ENCODE measurements at places on chromosomes 11 and 22.
A peak's percentile ranks its signal among the peaks of the same experiment; 100 is the strongest.

- H3K4me3 ChIP-seq = no peak overlapping the region
- H3K36me3 ChIP-seq = peaks cover 11% of the 10 kb centered on the region
- DNase-seq = no peak
- H3K27ac ChIP-seq = no peak overlapping the region
- H3K4me1 ChIP-seq = peaks cover 3% of the 10 kb centered on the region
These were observed 60.4 kb downstream of the BCL2L13 start for GRCh38 chr22:17698948-17699347.

DNA sequence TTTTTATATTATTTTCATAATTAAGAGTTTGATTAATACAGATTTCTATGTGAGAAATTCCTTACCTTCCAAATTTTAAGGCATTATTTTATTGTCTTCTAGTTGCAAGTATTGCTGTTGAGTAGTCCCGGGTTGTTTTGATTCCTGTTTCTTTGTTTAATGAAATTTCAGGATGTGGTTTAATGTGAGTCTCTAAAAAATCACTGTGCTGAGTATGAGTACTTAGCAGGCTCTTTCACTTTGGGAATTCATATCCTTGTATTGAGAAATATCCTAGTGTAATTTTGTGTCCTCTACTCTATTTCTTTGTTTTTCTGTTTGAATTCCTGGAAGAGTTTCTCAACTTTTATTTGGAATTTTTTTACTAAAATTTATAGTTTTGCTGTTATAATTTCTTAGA is 113.2 kb downstream of the TMEM135 start:
- peak; percentile 26 for DNase-seq
- no peak overlapping the region for H3K4me3 ChIP-seq
- no peak overlapping the region for H3K27ac ChIP-seq
- H3K4me1 ChIP-seq = no peaks in the 10 kb centered on the region

DNA sequence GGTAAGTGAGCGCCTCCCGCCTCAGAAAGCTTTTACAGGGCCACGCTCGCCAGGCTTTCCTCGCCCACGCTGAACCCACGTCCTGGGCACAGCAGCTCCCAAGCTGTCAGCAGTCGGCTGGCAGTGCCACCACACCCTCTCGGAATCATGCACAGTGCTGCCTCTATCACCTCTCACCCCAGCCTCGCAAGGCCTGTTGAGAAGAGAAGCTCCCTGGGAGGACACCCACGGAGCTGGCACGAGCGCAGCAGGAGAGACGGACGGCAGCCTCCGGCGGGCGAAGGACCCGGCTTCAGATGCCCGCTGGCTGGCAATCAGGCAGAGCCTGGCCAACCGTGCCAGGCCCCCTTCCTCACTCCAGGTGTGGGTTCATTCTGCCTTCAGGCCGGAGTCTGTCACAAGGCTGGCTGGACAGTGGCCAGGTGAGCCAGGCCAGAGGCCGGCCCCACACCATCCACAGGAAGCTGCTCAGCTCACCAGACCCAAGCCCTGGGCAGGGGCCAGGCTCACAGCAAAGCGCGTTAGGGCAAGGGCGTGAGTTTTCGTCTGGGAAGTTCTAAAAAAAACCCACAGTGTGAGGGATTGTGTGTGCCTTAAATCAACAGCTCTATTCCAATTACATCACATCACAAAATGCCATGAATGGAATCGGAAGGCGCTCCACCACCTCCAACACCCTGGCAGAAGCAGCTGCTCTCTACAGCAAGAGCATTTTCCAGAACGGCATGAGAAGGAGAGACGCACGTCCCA is 33.2 kb downstream of the TOLLIP start:
- H3K4me1 ChIP-seq = no peaks in the 10 kb centered on the region
- peaks cover 48% of the 10 kb centered on the region for H3K36me3 ChIP-seq
- H3K27me3 ChIP-seq = no peaks in the 10 kb centered on the region
- DNase-seq = no peak
- H3K27ac ChIP-seq = no peak overlapping the region

- no peaks in the 10 kb centered on the region for H3K27me3 ChIP-seq
- no peak overlapping the region for H3K27ac ChIP-seq
- DNase-seq = no peak
These were observed 3.4 kb upstream of the ZC3H12C start for GRCh38 chr11:110089617-110090282.

DNA sequence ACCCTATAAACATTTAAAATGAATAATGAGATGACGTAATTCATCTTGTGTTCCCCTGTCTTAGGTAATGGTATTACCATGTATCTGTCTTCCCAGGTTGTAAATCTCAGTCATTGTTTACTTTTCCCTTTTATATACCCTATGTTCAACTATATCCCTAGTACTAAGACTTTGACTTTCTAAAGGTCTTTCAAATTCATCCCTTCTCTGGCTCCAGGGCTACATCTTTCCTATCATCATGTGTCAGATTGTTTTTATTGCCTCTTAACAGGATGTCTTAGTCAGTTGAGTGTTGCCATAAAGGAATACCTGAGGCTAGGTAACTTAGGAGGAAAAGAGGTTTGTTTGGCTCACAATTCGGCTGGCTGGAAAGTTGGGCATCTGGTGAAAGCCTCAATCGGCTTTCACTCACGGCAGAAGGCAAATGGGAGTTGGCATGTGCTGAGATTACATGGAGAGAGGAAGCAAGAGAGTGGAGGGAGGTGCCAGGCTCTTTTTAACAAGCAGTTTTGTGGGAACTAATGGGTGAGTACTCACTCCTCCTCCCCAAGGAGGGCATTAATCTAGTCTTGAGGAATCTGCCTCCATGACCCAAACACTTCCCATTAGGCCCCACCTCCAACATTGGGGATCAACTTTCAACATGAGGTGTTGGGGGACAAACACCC is 11.6 kb upstream of the DLAT start:
- H3K27ac ChIP-seq = no peak overlapping the region
- H3K4me1 ChIP-seq = peaks cover 12% of the 10 kb centered on the region
- no peaks in the 10 kb centered on the region for H3K36me3 ChIP-seq
- DNase-seq = no peak
- no peaks in the 10 kb centered on the region for H3K27me3 ChIP-seq
- H3K4me3 ChIP-seq = no peak overlapping the region

DNA sequence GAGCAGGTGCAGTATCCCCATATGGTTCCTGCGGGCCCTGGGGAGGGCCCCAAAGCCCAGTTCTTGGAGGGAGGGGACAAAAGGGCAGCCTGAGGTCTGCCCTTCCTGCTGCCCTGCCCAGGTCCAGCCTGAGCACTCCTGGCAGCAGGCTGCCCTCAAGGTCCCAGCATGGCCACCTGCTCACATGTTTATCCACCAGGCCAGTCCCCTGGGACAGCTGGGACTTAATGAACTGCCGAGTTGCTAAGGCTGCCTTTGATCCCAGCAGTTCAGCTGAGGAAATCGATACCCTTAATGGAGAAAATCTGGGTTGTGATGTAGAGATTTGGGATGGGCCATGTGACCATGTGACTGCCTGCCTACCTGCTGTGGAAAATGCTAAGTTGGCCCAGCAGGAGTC is 146.2 kb downstream of the TRIM29 start:
- H3K27ac ChIP-seq = no peak overlapping the region
- peaks cover 24% of the 10 kb centered on the region for H3K27me3 ChIP-seq
- no peak overlapping the region for H3K4me3 ChIP-seq
- H3K36me3 ChIP-seq = no peaks in the 10 kb centered on the region
- H3K4me1 ChIP-seq = no peaks in the 10 kb centered on the region
- no peak for DNase-seq

DNA sequence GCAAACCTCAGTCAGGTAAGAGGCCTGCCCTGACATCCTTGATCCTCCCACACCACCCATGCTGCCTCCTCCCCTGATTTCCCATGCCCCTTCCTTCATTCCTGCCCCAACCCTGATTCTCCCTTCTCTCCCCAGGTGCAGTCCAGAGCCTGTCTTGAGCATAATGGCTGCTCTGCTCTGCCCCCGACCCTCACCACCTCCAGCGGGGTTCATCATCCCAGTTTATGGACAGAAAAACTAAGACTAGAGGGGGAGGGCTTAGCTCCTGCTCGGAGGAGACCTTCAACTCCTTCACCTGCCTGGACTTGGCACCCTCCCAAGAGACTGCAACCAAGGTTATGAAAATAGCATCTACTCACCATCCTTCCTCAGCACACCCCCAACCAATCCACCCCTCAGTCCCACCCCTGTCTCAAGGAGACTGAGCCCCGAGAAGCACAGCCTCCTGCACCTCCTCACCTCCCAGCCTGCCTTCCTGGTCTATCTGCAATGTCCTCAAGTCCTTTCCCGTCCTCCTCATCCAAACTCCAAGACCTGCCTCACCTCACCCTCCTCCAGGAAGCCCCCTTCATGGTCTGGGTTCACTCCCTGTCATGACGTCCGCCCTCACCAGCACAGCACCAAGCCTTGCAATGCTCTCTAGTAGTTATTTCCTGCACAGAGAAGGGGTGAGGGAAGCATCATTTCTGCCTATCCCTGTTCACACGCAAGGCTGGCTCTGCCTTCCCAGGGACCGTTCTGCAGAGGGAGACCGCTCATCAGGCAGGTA is 103.1 kb downstream of the PDE2A start:
- peaks cover 17% of the 10 kb centered on the region for H3K27me3 ChIP-seq
- DNase-seq = no peak
- 0 out of 2 replicates have a peak, but pooled peaks cover 1% of the 10 kb centered on the region for H3K4me1 ChIP-seq
- H3K27ac ChIP-seq = no peak overlapping the region
- no peaks in the 10 kb centered on the region for H3K36me3 ChIP-seq
- no peak overlapping the region for H3K4me3 ChIP-seq

DNA sequence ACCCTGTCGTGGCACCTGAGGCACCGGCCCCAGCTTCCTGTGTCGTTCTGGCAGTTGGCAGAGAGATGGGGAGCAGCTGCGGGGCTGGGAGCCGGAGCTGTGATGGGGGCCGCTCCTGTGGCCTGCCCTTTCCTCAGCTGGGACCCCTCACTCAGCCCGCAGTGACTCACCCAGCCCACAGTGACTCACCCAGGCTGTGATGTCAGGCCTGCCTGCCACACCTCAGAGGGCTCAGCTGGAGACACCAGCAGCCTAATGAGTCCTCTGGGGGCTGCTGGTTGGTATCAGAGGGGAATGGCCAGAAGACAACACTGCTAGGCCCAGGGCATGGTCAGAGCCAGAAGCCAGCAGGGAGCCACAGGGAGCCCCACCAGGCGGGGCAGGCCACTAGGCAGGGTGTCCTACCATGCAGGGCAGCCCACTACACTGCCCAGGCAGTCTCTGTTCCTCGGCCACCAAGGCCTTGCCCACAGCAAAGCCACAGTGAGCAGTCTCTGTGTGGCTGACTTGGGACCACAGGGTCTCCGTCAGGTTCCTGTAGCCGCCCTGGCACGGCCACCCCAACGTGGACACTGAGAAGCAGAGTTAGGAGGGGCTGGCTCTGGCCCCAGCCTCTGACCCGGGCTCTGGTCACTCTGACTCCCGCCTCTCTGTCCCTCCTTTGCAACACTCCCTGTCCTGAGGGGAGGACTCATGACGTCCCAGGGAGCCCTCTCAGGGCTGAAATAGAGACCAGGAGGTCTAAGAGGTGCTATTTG is 4.2 kb upstream of the FXYD2 start:
- H3K4me1 ChIP-seq = peaks cover 10% of the 10 kb centered on the region
- H3K27me3 ChIP-seq = peaks cover 7% of the 10 kb centered on the region
- no peak overlapping the region for H3K27ac ChIP-seq
- DNase-seq = peak; percentile 76
- no peak overlapping the region for H3K4me3 ChIP-seq

DNA sequence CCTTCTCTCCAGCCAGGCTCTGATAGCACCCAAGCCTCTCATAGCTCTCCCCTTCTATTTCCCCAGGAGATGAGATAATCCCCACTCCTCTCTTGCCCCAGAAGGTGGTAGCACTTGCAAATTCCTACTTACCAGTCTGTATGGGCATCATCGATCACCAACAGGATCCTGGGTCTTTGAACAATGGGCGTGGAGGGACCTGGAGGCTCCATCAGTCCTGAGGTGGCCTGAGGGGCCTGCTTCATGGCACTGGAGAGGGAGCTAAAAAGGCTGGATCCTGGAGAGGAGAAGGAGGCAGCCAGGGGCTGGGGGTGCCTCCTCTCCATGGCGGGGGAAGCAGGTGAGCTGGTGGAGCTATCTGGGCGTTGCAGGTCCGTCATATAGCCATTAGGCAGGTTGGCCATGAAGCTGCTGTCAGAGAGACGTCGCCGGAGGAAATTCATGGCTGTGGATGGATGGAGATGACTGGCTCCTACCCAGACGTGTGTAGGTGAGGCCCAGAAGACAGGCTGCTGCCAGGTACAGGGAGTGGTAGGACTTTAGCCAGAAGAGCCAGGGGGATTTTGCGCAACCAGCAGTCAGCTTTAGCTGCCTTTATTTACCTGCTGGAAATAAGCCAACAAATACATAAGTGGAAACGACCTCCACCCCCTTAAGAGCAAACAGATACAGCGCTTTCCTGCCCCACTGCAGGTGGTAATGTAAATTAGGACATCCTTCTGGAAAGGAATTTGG is 51.8 kb downstream of the SYN3 start:
- no peaks in the 10 kb centered on the region for H3K4me1 ChIP-seq
- no peak overlapping the region for H3K4me3 ChIP-seq
- no peak for DNase-seq
- H3K36me3 ChIP-seq = no peaks in the 10 kb centered on the region

- no peak overlapping the region for H3K27ac ChIP-seq
- no peak overlapping the region for H3K4me3 ChIP-seq
- H3K27me3 ChIP-seq = no peaks in the 10 kb centered on the region
- H3K4me1 ChIP-seq = peaks cover 14% of the 10 kb centered on the region
- no peak for DNase-seq
These were observed 168.6 kb upstream of the MTMR2 start for GRCh38 chr11:96092511-96092910.

DNA sequence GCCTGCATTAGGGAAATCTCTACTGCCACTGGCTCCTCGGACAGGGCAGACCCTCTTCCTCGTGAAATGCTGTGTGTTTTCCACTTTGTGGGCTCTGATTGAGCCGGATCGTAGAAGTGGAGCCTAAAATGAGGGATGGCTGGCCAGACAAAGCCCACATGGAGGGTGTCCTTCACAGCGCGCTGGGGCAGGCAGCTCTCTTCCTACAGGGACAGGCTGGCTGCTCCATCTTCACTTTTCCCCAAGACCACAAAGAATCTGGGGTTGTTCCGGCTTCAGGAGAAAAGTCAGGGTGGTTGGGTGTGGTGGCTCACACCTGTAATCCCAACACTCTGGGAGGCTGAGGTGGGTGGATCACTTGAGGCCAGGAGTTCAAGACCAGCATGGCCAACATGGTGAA is 94.9 kb downstream of the MORC2 start:
- H3K27ac ChIP-seq = no peak overlapping the region
- peaks cover 4% of the 10 kb centered on the region for H3K4me1 ChIP-seq
- no peak overlapping the region for H3K4me3 ChIP-seq
- no peaks in the 10 kb centered on the region for H3K27me3 ChIP-seq
- DNase-seq = no peak

- H3K36me3 ChIP-seq = peaks cover 12% of the 10 kb centered on the region
- no peaks in the 10 kb centered on the region for H3K27me3 ChIP-seq
- no peak overlapping the region for H3K27ac ChIP-seq
These were observed 17.2 kb upstream of the TAB1 start for GRCh38 chr22:39382410-39382809.

DNA sequence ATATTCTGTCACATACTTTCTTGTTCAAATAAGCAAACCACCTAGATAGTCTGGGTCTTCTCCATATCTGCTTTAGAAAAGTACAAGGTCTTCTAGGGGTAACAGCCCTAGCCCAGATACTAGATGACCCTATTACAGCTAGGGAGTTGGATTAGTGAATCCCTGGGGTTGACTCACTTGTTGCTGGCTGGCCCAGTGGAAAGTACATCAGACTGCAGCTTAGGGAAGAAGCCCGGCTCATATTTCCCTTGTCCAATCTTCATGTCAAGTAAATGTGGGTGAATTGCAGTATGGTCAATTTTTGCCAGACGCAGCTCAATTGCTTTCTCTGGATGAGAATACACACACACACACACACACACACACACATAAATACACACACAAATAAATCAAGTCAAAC is 79.1 kb upstream of the SCUBE2 start:
- DNase-seq = peak; percentile 82
- H3K27ac ChIP-seq = no peak overlapping the region
- H3K4me1 ChIP-seq = peaks cover 9% of the 10 kb centered on the region
- H3K36me3 ChIP-seq = peaks cover 19% of the 10 kb centered on the region

All from IMR-90 (cell line).